ENCODE measurements at places on chromosomes 12 and 14. TPM values are rescaled to one million over a fixed set of nuclear protein-coding genes. Genes with fewer than 3 reads are reported as not detected.

GRIP1 gene
- total RNA-seq, result 2.4 TPM

VSX2 gene
- not detected for total RNA-seq

IL26 gene
- not detected for total RNA-seq

GLIPR1L1 gene
- total RNA-seq, result not detected

PELI2 gene
- total RNA-seq, result 36.3 TPM

MYH6 gene
- total RNA-seq, result not detected

IRAK3 gene
- 31.6 TPM for total RNA-seq

LPAR5 gene
- total RNA-seq, result 3.6 TPM

NR4A1 gene
- total RNA-seq, result 757 TPM

MYO1H gene
- total RNA-seq, result not detected

ISM2 gene
- total RNA-seq, result not detected

TRPV4 gene
- 0.42 TPM for total RNA-seq

FICD gene
- total RNA-seq, result 8.8 TPM

LRTM2 gene
- total RNA-seq, result not detected

REP15 gene
- not detected for total RNA-seq

SLC39A9 gene
- 61.5 TPM for total RNA-seq

ALDH2 gene
- 110 TPM for total RNA-seq

SLC7A8 gene
- 41.4 TPM for total RNA-seq

PLEK2 gene
- total RNA-seq, result 0.39 TPM

HCAR2 gene
- 2.3 TPM for total RNA-seq

TSPAN11 gene
- 30.6 TPM for total RNA-seq

ARHGAP9 gene
- total RNA-seq, result 16.1 TPM

KRT79 gene
- total RNA-seq, result 3.9 TPM
